ENCODE measurements at places on chromosomes 3 and 15.

DNA sequence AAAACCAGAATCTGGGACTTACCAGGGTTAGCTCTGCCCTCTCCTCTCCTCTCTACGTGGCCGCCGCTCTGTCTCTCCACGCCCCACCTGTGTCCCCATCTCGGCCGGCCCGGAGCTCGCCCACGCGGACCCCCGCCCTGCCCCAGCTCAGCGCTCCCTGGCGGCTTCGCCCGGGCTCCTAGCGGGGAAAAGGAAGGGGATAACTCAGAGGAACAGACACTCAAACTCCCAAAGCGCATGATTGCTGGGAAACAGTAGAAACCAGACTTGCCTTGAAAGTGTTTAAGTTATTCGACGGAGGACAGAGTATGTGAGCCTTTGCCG is 5.4 kb downstream of the ISL2 start:
- DNase-seq = no peak

- no peak for DNase-seq
Observed at GRCh38 chr3:141078200-141078599, 27.1 kb downstream of the SPSB4 start.

DNA sequence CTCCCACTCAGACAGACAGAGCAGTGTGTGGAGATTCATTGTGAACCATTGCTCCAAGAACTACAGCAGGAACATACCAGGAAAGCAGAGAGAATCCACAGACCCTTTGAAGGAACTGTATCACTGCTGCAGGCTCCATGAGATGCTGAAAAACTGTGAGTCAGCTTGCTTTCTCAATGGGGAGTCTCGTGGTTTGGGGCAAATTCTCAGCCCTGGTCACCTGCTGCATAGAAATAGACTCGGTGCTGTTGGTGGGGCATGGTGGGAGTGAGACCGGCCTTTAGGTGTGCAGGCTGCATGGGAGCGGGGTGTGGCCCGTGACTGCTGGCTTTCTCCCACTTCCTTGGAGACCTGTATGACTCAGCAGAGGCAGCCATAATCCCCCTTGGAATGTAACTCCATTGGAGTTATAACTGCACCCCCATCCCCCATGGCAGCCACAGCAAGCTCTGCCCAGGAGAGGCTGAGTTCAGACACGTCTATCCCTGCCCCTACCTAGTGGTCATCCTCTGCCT is 35.6 kb downstream of the ALCAM start:
- no peak for DNase-seq

DNA sequence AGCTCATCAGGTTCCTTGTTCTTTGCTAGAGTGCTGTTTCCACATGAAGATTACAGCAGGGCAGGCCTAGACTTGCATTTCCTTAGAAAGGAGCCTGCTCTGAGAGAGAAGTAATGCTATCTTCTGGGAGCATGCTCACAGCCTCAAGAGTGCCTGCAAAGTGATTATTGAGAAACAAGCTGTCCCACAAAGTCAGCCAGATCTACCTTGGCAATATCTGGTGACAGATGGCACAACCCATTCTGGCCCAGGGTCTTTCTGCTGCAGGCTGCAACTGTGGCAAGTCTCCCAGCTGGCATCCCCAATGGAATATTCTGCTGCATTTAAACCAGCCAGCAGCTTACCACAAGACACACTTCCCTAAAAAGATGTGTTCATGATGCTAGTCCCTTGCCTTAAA is 29.3 kb downstream of the MTMR10 start:
- no peak for DNase-seq

GRCh38 chr3:159187706-159188105 is 385.9 kb downstream of the MFSD1 start:
- no peak for DNase-seq

- no peak for DNase-seq
Observed at GRCh38 chr3:121667333-121667732, 6.6 kb upstream of the HCLS1 start.

- no peak for DNase-seq
Observed at GRCh38 chr15:52136442-52136980, 23.9 kb upstream of the BCL2L10 start.

GRCh38 chr3:33975463-33975862 is 177.0 kb downstream of the PDCD6IP start:
- no peak for DNase-seq

DNA sequence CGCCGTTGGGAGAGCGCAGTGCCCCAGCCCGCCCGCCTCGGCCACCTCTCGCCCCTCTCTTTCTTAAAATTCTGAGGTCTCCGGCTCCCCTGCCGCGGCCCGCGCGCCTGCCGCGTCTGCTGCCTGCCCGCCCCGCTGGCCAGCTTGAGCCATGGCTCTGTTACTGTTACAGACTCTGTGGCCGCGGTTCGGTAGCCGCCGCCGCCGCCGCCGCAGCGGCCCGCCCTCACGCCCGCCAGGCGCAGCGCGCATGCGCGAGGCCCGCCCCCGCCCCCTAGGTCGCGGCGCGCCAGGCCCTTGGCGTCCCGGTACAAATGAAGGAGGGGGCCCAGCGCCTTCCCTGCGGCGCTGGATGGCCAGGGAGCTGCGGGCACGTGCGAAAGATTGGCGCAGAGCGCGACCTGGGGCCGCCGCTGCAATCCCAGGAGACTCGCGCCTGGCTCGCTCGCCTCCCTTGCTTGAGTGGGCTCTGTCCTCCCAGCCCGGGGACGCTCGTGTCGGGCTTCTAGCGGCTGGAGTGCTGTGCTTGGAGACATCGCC is at the start of gene ONECUT1:
TSS of gene ONECUT1 (minus strand) at position 168 of the 540 bp plus-strand sequence. CDS start 452 bp downstream, outside the sequence.
- no peak for DNase-seq

- no peak for DNase-seq
Observed at GRCh38 chr3:126995926-126996512, 13.1 kb downstream of the PLXNA1 start.

DNA sequence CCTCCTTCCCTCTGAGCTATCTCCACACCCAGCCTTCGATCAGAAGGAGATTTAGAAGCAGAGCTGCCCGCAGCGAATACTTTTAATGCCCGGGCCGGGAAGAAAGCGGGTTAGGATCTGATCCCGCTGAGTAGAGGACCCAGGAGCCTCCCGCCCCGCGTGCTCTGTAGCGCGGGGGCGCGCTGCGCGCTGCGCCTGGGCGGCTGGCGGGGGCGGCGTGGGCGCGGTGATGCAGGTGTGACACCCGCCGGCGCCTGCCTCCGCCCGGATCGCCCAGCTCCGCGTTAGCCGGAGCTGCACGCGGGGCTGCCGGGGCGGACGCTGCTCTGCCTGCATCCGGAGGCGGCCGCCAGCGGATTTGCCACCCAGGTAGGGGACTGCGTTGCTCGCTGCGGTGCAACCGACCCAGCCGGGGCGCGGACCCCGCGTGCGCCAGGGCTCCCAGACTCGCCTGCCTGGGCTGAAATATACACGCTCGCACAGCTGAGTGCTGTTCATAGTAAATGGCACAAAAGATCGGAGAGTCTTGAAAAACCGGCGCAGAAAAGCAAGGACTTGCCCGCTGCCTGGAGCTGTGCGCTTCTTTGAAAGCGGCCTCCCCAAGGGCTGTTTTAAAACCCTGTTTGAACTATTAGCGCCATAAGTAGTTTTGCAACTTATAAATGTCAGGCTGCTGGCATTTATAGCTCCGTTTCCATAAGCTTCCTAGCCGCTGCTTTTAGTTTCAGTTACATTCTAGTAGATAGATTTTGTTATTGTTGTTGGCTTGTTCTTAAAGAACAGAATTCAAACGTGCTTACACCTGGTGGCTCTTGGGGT is at the start of gene SV2B:
TSS of gene SV2B (plus strand) at position 263 of the 819 bp plus-strand sequence. CDS start 126,007 bp downstream, outside the sequence.
- DNase-seq = peak; percentile 31

- DNase-seq = no peak
Observed at GRCh38 chr3:177842743-177843734, 645.8 kb upstream of the TBL1XR1 start.

DNA sequence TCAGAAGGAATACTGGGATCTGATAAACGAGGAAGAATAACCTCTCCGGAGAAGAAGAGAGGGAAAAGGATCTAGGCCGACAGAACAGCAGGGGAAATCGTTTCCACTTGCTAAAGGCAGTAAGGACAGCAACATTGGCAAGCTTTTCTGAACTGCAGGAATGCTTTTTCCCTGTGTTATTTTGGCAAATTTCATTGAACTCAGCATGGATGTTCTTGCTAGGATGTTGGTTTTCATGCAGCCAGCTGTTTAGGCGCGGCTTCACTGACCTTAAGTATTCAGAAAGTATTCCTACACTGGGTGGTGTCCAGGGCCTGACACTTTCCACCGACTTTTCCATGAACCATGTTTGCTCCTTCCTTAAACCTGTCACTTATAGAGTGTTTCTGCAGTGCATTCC is 489.7 kb downstream of the CNTN3 start:
- no peak for DNase-seq

- DNase-seq = no peak
Observed at GRCh38 chr3:39848365-39848764, 39.0 kb downstream of the MYRIP start.

DNA sequence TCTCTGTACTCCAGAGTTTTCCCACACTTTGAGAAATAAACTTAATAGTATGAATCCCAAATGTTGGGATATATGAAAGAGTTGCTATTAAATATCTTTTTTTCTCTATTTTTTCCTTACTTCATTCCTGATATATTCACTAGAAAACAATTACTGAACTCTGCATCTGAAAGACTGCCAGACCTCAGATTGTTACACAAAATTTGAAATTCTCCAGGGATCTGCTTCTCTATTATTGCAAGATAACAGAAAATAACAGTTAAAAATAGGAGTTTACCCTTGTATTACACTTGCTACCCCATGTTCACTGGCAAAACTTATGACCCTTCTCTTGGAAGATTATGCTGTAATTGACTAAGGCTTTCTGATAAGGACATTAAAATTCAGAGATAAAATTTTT is 11.7 kb upstream of the P3H2 start:
- no peak for DNase-seq

DNA sequence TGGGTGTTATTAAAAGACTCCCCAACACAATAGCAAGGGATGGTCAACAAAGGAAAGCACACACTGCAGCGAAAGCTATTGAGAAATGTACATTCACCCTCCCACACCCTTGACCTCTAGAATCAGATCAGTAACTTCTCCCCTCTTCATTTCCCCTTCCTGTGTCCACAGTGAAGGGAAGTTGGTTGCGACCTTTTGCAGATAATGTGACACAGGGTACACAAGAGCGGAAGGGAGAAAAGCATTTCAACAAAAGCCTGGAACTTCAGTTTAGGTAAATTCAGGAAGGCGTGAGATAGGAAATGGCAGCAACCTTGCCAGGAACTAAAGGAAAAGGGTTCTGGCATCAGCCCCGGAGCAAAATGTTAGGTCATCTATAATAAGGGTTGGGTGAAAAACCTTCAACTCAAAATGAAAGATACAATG is 899.8 kb downstream of the MCTP2 start:
- DNase-seq = no peak

GRCh38 chr15:40256638-40257235 is 17.9 kb downstream of the PAK6 start:
- DNase-seq = no peak

DNA sequence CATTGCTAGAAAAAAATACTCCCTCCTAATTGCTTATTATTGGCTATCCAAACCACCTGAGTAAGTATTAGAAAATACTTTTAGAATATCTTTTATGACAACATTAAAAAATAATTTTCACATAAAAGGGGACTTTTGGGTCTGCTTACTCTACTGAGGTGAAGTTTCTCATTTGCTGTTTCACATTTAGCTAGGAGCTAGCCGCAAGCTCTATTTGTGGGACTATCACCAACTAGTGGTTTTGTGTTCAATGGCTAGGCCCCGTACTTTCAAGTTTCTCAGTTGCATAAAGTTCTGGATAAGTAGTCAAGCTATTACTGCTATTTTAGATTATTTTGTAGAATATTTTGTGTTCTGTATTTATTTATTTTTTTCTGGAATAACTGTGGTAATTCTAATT is 244.2 kb upstream of the SLITRK3 start:
- no peak for DNase-seq

DNA sequence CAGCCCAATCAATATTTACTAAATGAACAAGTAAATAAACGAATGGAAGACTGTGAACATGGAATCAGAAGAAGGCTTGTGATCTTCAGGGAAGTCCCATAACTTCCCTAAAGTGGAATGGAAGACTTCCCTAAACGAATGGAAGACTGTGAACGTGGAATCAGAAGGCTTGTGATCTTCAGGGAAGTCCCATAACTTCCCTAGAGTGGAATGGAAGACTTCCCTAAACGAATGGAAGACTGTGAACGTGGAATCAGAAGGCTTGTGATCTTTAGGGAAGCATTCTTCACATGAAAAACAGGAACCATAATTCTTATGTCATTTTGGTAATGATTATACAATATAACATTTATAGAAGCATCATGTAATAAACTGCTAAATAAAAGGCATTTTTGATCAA is 38.8 kb downstream of the EOGT start:
- DNase-seq = no peak

- DNase-seq = no peak
Observed at GRCh38 chr15:83692746-83693581, 39.0 kb downstream of the ADAMTSL3 start.

DNA sequence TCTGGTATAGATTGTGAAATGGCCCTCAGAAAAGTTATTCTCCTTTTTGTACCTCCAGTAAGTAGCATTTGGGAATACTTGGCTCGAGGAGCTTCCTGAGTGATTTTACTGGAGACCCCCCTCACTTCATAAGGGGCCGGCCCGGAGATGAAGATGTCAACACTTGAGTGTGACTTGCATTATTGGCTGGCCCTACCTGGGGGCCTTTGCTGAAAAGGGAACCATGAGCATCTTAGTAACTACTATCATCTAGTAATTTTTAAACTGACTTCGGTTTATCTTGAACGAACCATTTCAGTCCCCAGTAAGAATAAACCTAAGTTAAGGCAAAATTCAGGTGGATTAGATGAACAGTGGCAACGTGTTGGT is 1.3 kb downstream of the FAIM start:
- DNase-seq = no peak

DNA sequence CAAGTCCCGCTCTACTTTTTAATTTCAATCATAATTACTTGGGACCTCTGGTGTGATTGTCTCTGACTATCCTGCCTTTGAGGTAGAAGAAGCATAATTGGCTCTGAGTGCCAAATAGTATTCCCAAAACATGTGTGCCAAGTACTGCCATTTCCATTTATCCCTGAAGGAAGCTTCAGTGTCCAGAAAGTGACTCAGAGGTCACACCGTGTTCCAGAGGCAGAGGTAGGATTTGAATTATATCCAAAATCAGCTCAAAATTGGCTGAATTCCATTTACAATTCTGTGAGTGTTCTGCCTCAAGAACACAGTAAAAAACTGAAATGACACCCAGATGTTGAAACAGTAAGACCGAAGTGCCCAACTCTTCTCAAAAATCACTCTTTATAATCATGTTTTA is 255.3 kb downstream of the RSL24D1 start:
- DNase-seq = no peak

GRCh38 chr3:172405914-172406313 is 42.3 kb downstream of the GHSR start:
- no peak for DNase-seq

DNA sequence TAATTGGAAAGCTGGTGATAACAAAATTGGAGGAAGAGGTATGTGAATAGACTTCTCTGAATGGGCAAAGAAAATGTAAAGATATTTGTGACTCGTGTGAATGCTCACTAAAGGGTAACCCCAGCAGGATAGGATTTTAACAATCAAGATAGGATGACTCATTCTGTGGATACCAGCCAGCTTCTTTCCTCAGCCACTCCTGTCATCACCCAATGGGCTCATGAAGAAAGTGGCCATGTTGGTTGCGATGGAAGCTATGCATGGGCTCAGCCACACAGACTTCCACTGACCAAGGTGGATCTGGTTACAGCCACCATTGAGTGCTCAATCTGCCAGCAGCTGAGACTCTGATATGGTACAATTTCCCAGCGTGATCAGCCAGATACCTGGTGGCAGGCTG is 40.9 kb downstream of the STRIT1 start:
- no peak for DNase-seq

- no peak for DNase-seq
Observed at GRCh38 chr3:161072211-161072621, 32.9 kb downstream of the B3GALNT1 start.

Measured in CD4-positive, alpha-beta memory T cell (primary cell).